Activated T-helper 1 cell treated with anti-CD3 and anti-CD28 coated beads, Interleukin-2, amount 50 U/mL, for 16 hours (primary cell): ENCODE measurements at places on chromosomes 4 and X.

DNA sequence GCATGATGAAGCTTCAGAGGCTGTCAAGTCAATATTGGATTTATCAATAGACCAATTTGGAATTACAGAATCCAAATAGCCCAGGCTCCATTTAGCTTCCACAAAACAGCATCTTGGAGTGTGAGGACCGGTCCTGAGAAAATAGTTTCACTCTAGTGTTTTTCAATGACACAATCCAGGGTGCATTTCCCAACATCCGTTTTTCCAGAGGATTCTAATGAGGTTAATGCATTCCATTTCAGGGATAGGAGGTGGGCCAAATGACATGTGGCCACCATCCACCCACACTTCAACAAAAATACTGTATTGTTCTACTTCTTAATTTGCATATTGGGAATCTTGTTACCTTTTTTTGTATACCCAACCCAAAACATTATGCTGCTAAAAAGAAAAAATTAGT, 229.8 kb upstream of the LDB2 start:
- DNase-seq, result no peak

DNA sequence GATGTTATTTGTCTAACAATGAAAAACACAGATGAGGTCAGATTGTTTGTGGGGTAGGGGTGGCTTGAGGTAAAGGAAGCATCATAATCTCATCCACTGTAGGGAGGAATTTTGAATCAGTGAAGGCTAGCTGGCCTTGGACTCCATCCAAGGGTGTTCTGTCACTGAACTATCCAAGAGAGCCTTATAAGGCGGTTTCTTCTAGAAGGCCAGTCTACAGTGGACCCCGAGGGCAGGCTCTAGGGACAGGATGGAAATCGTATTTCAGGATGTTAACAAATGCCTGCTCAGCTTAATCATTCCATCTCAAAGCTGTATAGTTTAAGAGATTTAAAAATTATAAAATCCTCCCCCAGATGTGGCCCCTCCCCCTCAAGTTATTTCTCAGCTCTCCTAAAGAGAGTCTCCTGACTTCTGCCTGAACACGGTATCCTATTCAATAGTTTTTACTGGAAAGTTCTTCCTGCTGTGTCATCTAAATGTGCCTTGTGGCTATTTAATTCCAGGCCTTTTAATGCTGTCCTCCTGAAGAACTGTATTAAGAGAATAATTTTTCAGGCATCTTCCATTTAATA, 8.0 kb downstream of the IGFBP7 start:
- DNase-seq, result no peak

DNA sequence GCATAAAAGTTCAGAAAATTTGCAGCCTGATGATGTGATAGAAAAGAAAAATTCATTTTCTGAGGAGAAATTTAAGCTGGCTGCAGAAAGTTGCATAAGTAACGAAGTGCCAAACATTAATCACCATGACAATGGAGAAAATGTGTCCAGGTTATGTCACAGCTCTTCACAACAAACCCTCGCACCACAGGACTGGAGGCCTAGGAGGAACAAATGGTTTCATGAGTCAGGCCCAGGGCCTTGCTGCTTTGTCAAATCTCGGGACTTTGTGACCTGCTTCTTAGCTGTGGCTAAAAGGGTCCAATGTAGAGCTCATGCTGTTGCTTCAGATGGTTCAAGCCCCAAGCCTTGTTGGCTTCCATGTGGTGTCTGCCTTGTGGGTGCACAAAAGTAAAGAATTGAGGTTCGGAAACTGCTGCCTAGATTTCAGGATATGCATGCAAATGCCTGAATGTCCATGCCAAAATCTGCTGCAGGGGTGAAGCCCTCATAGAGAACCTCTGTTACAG, 527.4 kb downstream of the SH3BGRL start:
- no peak for DNase-seq

DNA sequence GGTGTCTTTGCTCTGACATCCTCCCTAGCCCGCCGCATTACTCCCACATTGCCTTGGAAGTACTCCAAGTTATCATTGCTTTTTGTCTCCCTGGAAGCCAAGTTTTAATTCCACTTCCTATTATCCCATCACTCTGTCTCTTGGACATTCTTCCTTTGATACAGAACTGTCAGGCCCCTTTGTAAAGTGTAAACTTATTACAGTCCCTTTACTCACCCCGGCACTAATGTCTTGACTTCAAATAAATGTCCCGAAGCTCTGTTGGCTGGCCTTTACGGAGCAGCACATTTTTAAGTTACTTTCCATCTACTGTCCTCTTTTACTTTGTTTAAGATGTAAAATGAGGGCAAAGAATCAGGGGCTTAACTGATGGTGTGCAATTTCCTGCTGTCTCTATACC, 223.5 kb upstream of the IGFBP7 start:
- no peak for DNase-seq

DNA sequence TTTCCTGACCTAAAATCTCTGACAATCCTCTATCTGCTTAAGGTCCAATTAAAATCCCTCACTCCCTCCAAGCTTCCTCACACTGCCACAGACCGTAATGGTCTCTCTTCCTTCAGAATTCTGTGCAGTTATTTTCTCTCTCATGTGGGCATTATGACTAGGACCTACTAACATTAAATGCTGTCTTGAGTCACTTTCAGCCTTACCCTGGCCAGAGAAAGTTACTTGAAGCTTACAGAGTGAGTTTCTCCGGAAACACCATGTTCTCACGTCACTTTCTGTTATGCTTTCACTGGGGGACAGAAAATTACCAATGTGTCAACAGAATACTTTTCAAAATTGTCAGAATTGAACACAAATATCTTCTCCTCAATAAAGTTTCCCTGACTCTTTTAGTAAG, 271.8 kb downstream of the INPP4B start:
- no peak for DNase-seq

GRCh38 chr4:48831532-48832030, 693 bp downstream of the OCIAD1 start:
- DNase-seq, result no peak

DNA sequence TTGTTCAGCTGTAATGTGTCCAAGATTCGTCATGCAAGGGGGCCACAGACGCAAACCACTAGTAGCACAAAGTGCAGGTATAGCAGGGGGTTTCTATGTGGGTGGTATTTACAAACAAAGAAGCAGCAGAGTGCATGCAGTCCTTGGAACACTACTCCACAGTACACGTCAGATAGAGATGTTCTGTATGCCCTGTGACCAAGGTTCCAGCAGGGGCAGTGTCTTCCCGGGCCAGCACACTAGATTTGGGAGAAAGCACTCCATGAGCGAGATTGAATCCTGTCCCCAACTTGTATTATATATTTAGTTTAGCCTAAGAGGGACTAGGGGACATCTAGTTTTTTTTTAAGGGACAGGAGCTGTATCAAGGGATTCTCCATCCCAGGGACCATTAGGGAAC, 54.4 kb upstream of the ESX1 start:
- no peak for DNase-seq

DNA sequence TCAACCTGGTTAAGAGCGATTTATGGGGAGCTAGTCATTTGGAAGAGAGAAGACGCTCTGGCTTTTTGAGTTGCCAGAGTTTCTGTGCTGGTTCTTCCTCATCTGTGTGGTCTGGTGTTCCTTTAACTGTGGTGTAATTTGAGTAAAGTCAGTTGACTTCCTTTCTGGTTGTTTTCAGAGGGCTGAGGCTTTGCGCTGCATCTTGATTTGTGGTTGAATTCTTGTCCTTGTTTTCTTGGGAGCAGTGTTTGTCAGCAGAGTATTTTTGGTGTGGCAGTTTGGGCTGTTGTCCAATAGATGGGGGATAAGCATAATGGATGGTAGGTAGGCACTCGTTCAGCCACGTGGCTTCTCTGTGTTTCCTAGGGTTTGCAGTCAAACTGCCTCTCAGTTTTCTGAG, 2143.2 kb upstream of the TENM3 start:
- DNase-seq, result no peak

DNA sequence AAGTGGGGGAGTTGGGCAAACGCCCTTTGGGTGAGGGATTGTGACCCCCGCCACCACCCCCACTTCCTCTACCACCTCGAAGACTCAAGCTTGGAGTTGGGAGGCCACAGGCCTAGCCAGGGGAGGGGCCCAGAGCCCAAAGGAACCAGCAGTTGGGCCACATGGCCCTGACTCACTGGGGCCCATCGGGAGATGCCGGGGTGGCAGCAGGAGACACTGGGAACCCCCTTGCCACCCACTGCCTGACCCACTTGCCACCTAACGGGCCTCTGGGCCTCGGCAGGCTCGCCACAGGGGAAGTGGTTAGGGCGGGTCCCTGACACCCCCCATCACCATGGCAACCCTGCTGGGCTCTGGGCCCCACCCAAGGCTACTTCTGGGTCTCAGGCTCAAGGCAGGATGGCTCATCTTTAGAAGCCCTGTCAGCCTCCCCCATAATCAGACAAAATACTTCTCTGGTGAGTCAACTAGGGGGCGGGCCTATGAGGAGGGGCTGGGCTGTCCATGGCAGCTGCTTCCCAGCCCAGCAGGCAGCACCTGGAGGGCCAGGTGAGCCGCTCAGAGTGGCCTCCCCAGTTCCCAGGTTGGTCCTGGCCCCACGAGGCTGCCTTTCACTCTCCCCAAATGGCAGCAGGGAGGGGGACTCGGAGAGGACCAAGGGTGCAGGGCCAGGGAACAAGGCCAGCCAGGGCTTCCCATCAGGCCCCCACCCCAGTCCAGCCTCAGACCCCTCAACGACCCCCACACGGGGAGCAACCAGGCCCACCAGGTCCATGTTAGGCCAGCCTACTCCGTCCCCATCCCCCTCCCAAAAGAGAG, 5.6 kb downstream of the FLNA start:
- DNase-seq, result peak; percentile 78

GRCh38 chrX:22481436-22481835, 208.7 kb downstream of the CBLL2 start:
- DNase-seq, result no peak
